Hypothalamus (tissue), 51 donors: ENCODE measurements at places on chromosomes 16 and 17.

DNA sequence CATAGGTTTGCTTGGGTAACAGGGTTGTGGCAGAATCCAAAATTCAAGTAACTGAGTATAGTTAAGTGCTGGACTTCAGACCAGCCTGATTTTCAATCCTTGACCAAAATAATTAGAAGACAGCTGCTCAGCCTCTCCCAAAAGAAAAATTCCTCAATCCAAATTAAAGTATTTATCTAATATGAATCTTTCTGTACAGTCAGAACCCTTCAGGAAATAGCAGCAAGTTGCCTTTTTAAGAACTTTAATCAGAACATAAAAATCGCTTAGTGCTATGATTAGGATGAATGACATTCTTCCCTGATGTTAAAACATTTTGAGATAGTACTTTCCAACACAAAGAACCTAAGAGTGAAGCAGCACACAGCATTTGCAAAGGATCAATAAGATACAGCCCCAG lies 50.2 kb downstream of the CFDP1 start:
- DNase-seq: no peak

- DNase-seq: no peak
Measured at GRCh38 chr16:12090151-12090530, 113.6 kb downstream of the SNX29 start.

GRCh38 chr16:66746682-66747081 lies 4.7 kb downstream of the DYNC1LI2 start:
- DNase-seq: no peak

DNA sequence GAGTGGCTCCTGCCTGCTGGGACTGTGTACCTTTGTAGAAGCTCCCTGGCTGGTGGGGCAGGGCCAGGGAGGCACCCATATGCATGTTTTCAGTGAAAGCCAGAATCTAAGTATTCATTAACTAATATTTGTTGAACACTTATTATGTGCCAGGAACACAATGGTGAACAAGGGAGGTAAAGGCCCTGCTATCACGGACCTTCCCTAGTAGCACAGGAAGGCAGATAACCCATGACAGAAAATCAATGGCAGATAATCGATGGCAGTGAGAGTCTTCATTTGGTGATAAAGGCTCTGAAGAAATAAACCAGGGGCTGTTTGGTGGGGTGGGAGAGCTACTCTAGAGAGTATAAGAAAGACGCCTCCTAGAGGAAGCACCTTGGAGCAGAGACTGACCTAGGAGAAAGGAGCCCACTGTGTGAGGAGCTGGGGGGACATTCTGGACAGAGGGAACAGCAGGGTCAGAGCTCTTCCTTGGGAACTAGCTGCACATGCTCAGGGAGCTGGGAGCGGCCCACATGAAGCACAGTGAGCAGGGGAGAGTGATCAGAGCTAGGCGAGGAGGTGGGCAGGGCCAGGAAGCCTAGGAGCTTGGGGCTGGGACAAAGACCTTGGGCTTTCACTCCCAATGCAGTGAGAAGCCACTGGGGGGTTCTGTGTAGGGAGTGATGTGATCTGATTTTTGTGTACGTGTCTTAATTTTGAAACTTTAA lies 78.5 kb downstream of the SPECC1 start:
- DNase-seq: no peak

- DNase-seq: no peak
Measured at GRCh38 chr17:76130473-76130872, 10.6 kb downstream of the FOXJ1 start.

GRCh38 chr17:76080768-76081287 lies 1.8 kb downstream of the ZACN start:
- DNase-seq: no peak

GRCh38 chr17:81163703-81164370 lies 1.5 kb upstream of the PVALEF start:
- DNase-seq: no peak

DNA sequence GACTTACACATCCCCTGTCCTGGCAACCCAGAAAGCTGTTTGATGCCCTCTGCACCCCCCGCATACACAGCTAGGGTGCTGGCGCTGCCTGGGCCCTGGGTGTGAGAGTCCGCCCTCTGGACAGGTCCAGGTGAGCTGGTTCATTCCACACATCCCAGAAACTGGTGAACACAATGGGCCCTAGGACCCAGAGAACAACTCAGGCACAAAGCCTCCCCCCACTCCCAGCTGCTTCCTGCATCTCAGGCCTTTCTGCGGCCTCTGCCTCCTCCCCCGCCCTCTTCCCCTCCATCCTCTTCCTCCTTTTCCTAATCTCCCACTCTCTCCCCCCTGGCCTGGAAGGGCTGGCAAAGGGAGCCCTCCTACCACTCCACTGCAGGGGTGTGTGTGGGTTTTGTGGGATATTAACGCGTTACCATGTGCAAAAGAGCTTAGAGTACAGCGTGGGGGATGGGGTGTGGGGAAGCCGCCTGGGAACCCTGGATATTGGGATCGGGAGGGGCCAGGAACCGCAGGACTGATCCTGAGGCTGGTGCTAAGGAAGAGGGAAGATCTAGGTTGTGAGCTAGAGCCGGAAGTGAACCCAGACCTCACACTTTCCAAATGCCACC lies 1.6 kb upstream of the PPP1R9B start:
- peak; percentile 76 for DNase-seq

- DNase-seq: no peak
Measured at GRCh38 chr17:68497885-68498319, 14.3 kb upstream of the PRKAR1A start.

- DNase-seq: no peak
Measured at GRCh38 chr17:18371455-18371854, 6.1 kb upstream of the EVPLL start.
